ENCODE measurements at places on chromosomes 5 and 9. TPM values are rescaled to one million over a fixed set of nuclear protein-coding genes. Genes with fewer than 3 reads are reported as not detected.

The ASPN gene
- 7.3 TPM for total RNA-seq

The SREK1IP1 gene
- 11.9 TPM for total RNA-seq

The RANBP3L gene
- total RNA-seq = 0.25 TPM

DNA sequence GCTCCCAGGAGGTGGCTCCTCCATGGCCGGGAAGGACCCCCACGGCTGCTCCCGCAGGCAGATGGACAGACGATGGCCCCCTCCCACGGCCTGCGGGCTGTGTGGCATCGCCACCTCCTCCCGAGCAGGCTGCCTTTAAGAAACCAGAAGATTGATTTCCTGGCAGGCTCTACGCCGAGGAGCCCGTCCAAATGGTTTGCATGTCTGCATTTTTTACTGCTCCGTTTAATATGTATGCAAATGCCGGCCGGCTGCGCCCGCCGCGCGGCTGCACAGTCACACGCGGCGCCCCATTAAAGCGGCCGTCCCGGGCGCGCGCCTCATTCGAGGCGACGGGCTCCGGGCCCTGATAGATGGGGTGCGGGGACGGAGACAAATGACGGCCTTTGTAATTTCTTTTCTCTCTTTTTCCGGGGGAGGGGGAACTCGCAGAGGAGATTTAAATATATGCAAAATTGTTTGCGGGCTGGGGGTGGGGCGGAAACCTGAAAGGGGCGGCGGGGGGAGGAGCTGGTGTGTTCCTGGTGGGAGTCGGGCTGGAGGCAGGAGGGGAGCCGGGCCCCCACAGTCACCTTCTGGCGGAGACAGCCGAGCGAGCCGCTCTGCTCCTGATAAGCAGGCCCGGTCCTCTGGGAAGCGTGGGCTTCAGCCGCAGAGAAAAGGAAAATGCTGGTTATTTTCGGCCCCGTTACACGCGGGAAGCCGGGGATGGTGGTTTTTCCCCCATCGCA lies 158.7 kb upstream of the IER5L start:
- DNase-seq = no peak

DNA sequence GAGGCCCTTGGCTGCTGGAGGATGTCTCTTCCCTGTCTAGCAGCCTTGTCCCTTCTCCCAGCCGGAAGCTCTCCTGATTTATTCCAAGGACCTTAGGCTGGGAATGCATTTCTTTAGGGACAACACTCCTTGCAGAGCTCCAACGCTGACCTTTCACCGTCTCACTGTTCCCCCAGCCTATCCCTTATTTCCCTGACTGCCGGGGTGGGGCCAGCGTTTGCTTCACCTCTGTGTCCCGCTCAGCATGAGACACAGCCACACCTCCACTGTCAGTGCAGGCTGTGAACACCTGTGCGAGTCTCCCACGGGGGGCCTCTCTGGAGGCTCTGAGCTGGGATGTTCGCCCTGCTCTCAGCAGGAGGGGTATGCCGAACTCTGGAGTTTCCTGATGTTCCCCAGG lies 106.2 kb upstream of the FCN2 start:
- DNase-seq = no peak

DNA sequence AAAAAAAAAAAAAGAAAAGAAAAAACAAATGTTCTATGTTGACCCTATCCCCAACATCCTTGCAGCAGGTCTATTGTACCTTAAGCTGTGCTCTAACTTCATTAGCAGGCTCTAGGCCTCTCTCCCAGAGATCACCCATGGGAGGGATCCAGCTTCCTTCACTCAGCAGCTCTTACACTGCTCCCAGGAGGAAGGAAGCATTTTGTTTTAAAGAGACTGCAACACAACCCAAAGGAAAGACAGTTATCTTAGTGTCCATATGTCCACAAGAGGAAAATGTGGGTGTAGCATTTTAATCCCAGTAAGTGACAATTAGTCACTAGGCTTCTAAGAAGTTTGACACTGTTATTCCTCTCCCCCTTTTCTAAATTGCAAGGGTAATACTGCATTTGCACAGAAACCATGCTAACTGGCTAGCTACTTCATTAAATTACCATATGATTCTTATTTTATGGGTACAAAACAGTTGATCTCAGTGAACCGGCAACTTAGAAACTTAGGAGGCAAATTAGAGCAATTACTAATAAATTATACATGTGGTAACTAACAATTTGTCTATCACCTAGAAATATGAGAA lies 58.8 kb downstream of the MARCHF3 start:
- DNase-seq = no peak
